Stimulated activated CD4-positive, alpha-beta T cell treated with anti-CD3 and anti-CD28 coated beads, Interleukin-12 subunit alpha, Interleukin-12 subunit beta, amount 100 ng/mL, for 4 hours (primary cell): ENCODE measurements at places on chromosomes 3 and 15.

- DNase-seq = no peak
Measured at GRCh38 chr3:129633751-129634481, 27.4 kb upstream of the PLXND1 start.

GRCh38 chr3:30145281-30145680, 461.1 kb upstream of the TGFBR2 start:
- DNase-seq = no peak

GRCh38 chr15:84992157-84992944, 10.7 kb downstream of the PDE8A start:
- DNase-seq = peak; percentile 18

DNA sequence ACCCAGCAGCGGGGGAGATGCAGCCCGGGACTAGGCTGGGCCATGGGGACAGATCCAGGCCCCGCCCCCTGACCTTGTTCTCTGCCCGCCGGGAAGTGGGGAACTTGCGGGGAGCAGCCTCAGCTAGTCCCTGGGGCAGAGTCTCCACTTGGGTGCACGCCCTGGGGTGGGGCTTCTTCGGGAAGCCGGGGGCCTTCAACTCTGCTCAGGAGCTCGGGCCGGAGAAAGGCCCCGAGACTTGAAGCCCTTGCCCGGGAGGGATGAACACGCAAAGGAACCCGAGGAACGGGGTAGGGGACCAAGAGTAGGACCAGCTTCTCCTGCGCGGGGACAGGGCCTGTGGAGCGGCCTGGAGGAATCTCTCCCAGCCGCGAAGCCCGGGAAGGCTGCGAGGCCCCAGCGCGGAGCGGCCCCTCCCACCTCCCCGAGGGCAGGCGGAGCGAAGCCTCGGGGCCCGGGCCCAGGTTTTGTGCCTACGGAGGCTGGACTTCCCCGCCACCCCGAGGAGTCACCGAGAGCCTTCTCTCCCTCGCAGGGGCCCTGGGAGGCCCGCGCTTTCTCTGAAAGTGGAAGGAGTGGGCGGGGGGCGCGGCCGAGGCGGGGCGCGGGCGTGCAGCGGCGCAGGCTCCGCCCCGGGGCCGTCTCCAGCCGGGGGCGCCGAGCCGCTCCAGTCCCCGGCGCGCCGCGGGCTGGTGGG, at the start of gene ITPKA:
Gene ITPKA (plus strand): TSS at position 670 of the 697 bp plus-strand sequence. CDS start 54 bp downstream, outside the sequence.
- DNase-seq = peak; percentile 92

- DNase-seq = no peak
Measured at GRCh38 chr3:180311242-180311641, 274.5 kb upstream of the PEX5L start.

DNA sequence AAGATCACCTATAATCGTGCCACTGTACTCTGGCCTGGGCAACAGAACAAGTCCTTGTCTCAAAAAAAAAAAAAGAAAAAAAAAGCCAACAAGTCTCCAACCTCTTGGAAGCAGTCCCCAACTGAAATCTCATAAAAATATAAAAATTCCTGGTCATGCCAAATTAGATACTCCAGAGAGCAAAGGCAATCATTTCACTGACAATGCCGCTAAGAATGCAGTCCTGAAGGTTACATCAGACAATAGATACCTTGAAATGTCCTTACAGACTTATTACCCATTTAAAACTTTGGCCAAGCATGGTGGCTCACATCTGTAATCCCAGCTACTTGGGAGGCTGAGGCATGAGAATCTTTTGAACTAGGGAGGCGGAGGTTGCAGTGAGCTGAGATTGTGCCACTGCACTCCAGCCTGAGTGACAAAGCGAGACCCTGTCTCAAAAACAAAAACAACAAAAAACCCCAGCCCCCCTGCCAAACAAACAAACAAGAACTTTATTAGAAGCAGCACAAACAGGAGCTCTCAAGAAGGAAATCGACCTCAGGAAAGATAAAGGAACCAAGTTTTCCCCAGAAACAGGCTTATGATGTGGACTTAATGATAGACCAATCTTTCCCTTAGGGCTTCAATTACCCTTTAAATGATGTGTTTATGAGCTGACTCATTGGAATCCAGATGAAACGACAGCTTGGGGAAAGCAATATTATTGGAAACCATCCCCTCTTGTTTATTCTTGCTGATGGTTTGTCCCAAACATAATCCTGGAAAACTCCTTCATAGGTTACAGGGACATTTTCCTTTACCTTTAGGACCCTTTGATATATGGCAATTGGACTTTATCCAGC, 53.1 kb upstream of the XCR1 start:
- no peak for DNase-seq

- DNase-seq = peak; percentile 64
Measured at GRCh38 chr15:31326875-31327668, 437 bp downstream of the KLF13 start.

GRCh38 chr3:143529798-143530197, 318.5 kb downstream of the SLC9A9 start:
- DNase-seq = no peak

DNA sequence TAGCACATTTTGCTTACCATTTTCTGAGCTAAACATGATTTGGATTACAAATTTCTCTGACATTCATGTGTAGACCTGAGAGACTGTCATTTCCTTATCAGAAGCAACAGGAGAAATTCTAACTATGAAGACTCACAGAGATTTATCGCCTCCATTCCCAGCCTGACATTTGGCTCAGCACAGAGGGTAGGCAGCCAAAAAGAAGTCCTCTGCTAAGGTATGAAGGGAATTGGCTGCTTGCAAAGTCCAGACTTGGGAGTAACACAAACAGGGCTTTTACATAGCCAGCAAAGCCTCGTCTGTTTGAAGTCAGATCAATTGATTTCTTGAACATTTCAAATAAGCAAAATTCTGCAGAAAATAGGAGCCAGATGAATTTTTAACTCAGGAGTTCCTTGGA, 57.0 kb upstream of the CMSS1 start:
- DNase-seq = no peak

- no peak for DNase-seq
Measured at GRCh38 chr3:197222937-197223370, 75.5 kb downstream of the DLG1 start.

- no peak for DNase-seq
Measured at GRCh38 chr3:195196266-195196665, 74.7 kb downstream of the XXYLT1 start.

DNA sequence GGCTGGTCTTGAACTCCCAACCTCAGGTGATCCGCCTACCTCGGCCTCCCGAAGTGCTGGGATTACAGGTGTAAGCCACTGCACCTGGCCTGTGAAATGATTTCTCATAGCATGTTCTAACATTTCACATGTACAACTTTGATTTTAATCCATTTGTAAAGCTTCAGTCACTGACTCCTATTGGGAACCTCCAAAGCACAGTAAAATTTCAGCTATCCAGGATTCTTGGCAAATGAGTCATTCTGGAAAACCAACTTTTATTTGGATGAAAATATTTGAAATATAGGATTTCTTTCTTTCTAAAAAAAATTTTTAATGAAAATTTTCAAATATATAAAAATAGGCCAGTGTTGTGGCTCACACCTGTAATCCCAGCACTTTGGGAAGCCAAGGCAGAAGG, 2.7 kb upstream of the LMAN1L start:
- DNase-seq = no peak

GRCh38 chr3:62318365-62318751, 55.0 kb downstream of the FEZF2 start:
- DNase-seq = no peak

DNA sequence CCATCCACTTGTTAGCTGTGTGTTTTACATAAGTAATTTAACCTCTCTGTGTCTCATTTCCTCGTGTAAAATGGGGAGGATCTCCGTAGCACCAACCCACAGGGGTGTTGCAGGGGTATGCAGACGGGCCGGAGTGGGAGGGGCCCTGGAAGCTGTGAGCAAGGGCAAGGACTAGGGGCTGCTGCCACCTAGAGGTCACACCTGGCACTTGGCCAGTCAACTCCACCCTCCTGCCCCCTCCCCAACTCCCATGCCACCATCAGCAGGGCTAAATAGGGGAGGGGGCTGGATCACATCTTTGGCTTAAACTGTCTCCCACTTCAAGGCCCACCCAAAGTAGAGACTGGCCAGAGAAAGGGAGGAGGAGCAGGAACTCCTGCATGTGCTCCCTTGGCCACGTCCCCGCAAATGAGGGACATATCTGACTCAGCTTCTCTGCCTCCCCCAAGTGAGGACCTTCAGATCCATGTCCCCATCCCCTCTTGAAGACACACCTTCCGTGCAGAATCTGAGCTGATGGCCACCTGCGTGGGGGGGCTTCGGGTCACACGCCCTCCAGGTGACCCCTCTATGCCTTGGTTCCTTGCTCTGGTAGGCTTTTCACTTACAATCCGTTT, 2.6 kb downstream of the CCDC9B start:
- DNase-seq = peak; percentile 77

GRCh38 chr3:15708882-15709677, 88.7 kb downstream of the ANKRD28 start:
- DNase-seq = no peak

DNA sequence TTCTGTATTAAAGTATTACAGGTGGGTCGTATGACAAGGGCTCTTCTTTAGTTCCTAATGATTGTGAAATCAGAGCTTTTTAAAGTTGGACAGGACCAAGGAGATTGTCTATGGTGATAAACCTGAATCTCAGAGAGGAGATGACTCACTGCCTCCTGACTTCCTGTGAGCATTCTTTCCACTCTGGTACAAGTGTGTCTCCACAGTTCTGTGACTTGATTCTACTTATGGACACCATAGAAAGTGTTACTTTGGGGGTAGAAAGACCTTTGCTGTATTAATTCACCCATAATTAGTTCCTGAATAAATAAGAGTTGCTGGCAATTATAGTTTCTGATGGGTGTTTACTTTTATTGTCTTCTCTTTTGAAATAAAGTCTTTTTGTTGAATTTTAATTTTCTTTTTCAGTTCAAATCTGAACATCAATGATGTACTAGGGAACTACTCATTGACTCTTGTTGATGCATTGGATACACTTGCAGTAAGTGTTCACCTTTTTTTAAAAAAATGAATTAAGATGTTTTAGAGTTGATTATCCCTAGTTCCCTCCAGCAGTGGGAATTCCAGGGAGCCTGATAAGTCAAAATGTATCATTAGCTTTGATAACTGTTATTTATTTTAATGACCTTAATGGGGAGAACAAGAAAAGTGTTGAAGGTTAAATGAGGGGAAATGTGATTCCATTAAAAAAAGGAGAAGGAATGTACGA, 7.4 kb downstream of the EDEM1 start:
- no peak for DNase-seq

DNA sequence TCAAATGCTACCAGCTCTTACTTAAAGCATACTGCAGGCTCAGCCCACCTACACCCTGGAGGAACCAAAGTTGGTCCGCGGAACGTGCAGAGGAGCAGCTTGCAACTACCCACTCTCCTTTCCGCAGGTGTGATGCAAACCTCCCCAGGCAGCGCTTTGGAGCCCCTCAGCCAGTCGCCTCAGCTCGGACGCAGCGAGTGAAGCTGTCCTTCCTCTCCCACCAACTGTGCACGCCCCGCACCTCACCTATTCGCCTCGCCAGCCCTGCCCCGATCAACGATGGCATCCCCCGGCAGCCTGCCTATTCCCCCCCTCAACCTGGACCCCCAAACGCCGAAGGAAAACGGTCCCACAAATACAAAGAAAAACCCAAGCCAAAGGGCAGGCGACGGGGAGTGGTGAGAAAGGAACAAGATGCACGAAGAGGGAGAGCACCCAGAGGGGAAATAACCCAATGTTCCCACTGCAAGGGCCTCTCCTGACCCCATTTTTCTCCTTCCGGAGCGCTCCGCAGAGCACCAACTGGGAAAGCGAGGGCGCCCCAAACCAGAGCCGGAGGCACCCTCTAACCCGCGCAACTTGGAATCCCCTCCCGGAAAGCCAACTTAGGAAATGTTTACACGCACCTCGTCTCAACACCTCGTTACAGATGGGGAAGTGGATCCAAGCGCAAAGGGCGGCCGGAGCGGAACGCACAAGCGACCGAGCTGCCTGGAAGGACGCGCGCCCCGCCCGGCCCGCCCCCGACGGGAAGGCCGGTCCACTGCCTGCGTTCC, 665 bp downstream of the GLB1 start:
- DNase-seq = peak; percentile 41

- no peak for DNase-seq
Measured at GRCh38 chr15:81254277-81254915, 57.7 kb downstream of the IL16 start.

DNA sequence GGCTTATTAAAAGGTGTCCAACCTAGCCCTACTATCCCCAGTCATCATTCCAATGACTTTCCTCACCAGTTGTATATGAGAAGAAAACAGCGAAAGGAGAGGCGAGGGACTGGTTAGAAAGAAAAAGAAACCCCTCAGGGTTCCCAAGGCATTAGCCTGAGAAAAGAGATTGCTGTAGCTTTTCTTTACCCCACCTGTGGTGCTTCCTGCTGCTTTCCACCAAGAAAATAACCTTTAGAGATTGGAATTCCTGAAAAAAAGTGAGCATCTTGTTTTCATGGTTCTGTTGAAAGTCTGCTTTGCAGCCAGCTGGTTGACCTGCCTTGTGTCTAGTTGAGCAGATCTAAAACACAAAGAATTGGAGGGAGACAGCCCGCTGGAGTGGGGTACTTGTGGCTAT, 196.4 kb downstream of the CADPS start:
- no peak for DNase-seq

- no peak for DNase-seq
Measured at GRCh38 chr3:31408720-31409119, 124.0 kb upstream of the STT3B start.

DNA sequence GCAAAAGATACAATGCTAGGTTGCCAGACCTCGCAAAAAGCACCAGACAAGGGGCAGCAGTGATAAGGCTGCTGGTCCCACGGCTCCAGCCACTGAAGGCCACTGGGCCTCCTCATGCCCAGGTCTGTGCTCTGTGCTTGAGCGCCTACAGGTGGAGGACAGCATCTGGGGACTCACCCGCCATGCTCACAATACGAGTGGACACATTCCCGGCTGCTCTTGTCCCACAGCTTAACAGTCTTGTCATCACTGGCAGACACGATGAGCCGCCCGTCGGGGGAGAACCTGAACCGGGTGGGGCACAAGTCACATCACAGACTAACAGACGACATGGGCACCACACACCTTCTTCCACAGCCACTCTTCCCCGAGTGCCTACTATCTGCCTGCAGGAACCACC, 7.4 kb downstream of the POC1A start:
- DNase-seq = no peak

DNA sequence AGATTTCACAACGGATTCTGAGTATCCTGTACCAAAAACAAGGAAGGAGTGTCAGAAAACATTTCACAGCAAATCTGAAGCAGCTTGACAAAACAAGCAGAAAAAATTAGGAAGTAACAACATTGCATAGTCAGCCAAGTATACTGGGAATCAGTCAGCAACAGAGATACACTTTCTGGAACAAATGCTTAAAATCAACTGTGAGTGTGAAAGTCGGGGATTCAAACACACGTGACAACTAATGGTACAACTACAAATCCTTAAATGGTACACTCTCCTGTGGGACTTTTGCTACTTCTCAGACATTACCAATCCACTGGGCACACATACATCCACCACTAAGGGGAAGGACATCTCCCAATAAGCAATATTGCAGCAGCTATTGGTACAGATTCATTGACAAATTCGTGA, 296.6 kb upstream of the MME start:
- DNase-seq = no peak

GRCh38 chr15:67746022-67746421, 79.3 kb upstream of the SKOR1 start:
- DNase-seq = no peak

- DNase-seq = no peak
Measured at GRCh38 chr15:40100947-40101905, 7.5 kb downstream of the BMF start.
